ENCODE measurements at places on chromosomes 4 and X.
A peak's percentile ranks its signal among the peaks of the same experiment; 100 is the strongest.

DNA sequence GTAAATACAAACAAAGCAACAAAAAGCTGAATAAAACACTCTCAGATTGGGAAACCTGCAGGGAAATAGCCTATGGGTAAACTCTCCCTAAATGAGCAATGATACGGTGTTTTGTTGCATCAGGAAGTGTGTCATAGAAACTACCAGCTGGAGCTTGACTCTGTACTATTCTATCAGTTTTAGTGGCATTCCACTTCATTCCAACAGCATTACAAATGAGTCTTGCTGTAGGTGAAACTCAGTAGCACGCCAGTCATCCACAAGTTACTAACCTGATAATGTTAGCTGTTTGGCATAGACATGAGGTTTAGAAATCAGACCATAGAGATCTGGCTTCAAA lies 24.9 kb downstream of the FGFBP1 start:
- DNase-seq, result no peak

DNA sequence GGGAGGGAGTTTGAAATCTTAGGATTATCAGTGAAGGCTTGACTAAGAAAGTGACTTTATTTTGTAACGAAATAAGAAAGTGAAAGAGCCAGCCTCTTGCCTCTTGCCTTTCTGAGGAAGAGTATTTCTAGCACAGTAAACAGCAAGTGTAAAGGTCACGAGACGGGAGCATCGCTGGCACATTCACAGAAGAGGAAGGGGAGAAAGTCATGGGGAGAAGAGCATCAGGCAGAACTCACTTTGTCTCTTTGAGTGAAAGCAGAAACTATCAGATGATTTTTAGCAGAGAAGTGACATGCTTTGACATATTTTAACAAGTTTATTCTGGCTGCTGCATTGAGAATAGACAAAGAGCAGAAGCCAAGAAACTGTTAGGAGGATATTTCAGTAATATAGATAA lies 313.8 kb downstream of the CAMK2D start:
- no peak for DNase-seq

DNA sequence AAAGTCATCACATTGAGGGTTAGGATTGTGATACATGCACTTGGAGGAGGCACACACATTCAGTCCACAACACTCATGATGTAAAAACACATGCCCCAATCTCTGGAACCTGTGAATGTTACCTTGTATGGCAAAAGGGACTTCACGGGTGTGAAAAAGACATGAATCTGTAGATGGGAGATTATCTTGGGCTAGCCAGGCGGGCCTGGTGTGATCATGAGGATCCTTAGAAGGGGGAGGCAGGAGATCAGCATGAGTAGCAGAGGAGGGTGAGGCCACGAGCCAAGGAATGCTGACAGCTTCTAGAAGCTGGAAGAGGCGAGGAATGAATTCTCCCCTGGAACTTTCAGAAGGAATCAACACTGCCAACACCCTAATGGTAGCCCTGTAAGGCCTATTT lies 77.5 kb upstream of the ENPP6 start:
- DNase-seq, result no peak

- DNase-seq, result no peak
Measured at GRCh38 chr4:158933236-158933635, 164.4 kb downstream of the FNIP2 start.

GRCh38 chrX:139094671-139095592 lies 383.4 kb upstream of the FGF13 start:
- no peak for DNase-seq

DNA sequence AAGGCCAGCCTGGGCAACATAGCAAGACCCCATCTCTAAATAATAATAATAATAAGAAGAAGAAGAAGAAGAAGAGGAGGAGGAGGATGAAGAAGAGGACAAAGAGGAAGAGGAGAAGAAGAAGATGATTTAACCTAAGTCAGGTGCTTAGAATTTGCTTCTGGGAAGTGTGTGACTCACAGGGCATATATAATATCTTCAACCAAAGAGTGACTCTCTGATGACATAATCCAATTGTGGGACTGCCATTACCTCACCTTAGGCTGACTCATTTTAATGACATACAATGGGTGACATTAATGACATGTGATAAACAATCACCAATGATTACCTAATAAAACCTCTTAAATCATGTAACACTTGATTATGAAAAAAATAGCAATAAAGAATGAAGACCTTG lies 32.7 kb upstream of the MBTPS2 start:
- no peak for DNase-seq

- DNase-seq, result no peak
Measured at GRCh38 chr4:174528226-174528625, 5.9 kb upstream of the HPGD start.

GRCh38 chr4:21226637-21227538 lies 526.6 kb downstream of the PACRGL start:
- DNase-seq, result no peak

DNA sequence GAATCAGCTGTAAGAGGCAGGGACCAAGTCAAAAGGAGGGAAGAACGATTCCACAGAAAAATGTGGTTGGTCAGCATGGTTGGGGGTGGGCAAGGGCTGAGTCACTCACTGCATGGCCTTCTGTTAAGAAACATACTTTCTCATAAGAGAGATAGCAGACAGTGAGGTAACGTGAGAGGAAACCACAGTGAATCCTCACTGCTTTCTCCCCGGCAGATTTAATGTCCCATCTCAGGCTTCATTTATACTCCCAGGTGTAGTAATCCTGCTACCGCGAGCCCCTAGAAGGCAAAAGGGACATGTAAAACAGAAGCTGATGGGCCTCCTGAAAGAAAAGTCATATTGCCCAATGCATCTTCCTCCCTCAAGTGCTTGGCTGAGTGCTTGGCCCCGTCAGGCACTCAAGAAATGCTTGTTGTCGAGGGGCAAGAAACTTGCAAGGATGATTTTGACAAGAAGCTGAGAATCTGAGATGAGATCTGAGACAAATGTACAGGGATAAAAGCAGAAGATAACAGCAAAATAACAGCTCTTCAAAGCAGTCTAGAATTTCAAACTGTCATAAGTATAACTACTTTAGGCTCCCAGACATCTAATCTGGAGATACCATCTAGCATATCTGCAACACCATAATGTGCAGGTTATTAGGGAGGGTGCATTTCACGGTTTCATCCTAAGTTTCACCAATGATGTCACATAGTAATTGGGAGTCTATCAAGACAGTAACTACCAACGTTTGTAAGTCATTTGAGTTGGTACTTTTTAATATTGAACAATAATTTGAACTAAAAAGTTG lies 40.2 kb downstream of the SH3KBP1 start:
- DNase-seq, result no peak

- DNase-seq, result peak; percentile 41
Measured at GRCh38 chr4:139603576-139604410, 47.8 kb upstream of the SETD7 start.

GRCh38 chrX:16222151-16222550 lies 54.9 kb downstream of the MAGEB17 start:
- no peak for DNase-seq

- DNase-seq, result no peak
Measured at GRCh38 chrX:137695417-137695816, 129.5 kb downstream of the ZIC3 start.

DNA sequence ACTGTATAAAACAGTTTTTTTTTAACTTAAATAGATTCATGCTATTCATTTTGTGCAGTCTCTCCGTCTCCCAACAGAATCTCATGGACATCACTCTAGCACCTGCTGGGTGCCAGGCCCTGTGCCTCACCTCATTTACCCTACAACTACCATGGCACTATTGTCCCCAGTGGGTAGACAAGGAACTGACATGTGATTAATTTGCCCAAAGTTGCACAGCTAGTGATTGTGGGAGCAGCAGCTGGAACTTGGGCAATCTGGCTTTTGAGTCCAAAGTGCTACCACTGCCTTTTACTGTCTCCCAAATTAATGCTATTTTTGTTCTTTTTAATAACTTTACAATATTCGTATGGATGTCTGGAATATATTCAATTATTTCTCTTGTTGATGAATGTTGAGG lies 11.2 kb upstream of the PGRMC2 start:
- no peak for DNase-seq

DNA sequence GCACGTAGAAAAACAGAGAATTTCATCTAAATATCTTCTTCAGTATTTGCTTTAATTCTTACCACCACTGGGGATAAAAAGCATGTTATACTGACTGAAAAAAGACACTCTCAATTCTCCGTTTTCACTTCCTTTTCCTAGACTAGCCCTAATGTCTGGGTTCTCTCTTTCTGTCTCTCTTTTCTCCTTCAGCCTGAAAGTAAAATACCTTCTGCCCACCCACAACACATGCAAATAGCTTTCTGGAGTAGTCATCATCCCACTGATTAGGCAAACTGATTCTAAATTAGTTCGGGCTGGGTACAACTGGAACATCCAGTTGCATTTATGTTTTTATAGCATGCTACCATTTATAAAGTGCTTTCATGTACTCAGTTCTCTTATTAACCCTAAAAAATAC lies 142.4 kb upstream of the ANKRD50 start:
- DNase-seq, result no peak

GRCh38 chrX:153971124-153971449 lies 531 bp downstream of the HCFC1 start:
- peak; percentile 89 for DNase-seq

GRCh38 chr4:182489607-182490006 lies 246.4 kb downstream of the TENM3 start:
- DNase-seq, result no peak

DNA sequence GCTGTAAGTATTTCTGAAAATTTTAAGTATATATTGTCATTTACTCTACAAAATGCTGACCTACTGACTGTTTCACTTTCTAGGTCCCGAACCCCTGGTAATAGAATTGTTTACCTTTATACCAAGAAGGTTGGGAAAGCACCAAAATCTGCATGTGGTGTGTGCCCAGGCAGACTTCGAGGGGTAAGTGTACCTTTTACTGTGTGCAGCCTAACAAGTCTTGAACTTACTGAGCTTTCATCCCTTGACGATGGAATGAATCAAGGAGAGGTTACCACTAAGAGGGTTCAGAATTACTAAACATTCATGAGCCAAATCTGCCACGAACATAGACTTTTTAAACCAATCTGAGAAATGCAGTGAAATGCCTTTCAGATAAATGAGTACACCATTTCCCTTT lies 1.6 kb downstream of the RPL34 start:
- no peak for DNase-seq

GRCh38 chr4:34534916-34535315 lies 1709.4 kb downstream of the ARAP2 start:
- no peak for DNase-seq

GRCh38 chrX:1451661-1452515 lies 821 bp downstream of the ASMTL start:
- no peak for DNase-seq

- DNase-seq, result no peak
Measured at GRCh38 chr4:5933996-5934831, 41.3 kb upstream of the CRMP1 start.

DNA sequence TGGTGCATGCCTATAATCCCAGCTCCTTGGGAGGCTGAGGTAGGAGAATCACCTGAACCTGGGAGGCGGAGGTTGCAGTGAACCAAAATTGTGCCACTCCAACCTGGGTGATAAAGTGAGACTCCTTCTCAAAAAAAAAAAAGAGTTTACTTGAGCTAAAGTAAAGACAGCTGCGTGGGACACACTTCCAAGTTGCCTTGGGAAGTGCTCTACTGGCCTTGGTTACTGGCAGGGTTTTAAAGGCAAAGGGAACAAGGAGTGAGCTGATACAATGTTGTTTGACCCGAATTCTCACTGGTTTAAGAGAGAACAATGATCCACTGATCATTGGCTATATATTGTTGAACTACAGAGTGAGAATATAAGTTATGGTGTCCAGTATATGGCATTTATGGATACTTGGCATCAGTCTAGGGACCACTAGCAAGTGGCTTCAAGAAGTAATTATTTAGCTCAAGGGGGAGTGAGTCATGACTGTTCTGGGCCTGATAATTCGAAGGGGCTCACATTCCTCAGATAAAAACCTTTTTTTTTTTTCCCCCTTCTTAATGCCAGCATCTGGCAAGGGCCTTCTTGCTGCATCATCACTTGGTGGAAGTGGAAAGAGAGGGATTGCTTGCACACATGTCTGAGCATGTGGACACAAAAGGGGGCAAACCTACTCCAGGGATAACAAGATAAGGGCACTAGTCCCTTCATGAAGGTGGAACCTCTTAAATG lies 32.3 kb downstream of the GRK4 start:
- no peak for DNase-seq

- DNase-seq, result no peak
Measured at GRCh38 chrX:132775263-132775823, 183.1 kb downstream of the HS6ST2 start.

- no peak for DNase-seq
Measured at GRCh38 chrX:101051153-101051548, 760 bp downstream of the TRMT2B start.

- no peak for DNase-seq
Measured at GRCh38 chr4:121824950-121825349, 1.3 kb upstream of the CCNA2 start.

DNA sequence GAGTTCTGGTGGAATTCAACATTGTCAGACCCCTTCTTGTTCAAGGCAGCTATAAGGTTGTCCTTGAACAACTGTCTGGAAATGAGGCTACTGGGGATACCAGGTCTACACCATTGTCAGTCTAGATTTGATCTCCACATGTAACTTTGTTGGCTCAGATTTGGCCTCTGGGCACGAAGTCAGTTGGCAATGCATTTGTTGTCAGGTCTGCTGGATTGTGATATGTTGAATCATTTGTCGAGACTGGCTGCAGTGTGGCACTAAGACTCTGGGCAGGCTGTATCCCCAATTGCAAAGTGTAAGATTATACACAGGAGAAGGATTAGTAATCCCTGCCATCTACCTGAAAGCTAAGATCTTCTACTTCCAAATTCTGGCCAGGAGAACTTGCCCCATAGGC lies 26.5 kb downstream of the ZNF81 start:
- DNase-seq, result no peak

DNA sequence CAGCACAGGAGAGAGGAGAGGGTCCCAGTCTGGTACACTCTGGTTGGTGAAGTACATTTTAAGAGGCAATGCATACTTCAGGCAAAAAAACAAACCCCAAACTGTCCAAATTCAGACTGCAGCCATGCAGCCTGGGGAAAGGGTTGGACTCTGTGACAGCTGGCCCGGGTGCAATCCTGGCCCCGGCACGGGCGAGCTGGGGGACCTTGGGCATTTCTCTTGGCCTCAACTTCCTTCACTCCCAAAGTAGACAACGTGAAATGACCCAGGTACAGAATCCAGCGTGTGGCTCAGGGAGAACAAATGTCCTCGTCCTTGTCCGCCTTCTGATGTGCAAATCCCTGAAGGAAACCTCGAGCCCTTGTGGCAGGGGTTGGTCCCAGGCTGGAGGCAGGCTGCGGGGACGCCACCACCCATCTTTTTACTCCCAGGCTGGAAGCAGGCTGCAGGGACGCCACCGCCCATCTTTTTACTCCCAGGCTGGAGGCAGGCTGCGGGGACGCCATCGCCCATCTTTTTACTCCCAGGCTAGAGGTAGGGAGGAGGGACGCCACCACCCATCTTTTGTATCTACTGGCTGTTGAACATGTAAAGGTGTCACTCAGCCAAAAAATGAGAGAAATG lies 62.3 kb downstream of the ACOX3 start:
- no peak for DNase-seq

GRCh38 chr4:2341911-2342652 lies 76.4 kb downstream of the ZFYVE28 start:
- no peak for DNase-seq

GRCh38 chrX:106436691-106437090 lies 175.1 kb upstream of the RADX start:
- no peak for DNase-seq

- no peak for DNase-seq
Measured at GRCh38 chrX:68692651-68693050, 45.2 kb downstream of the STARD8 start.
